ENCODE measurements at places on chromosomes 5 and 9. TPM values are rescaled to one million over a fixed set of nuclear protein-coding genes. Genes with fewer than 3 reads are reported as not detected.

Gene PCDHA13
- total RNA-seq = 0.39 TPM

Gene NR5A1
- total RNA-seq = not detected

Gene NMUR2
- not detected for total RNA-seq

Gene GGTA1
- total RNA-seq = 11.6 TPM

Gene PTGDS
- total RNA-seq = 2,426 TPM

DNA sequence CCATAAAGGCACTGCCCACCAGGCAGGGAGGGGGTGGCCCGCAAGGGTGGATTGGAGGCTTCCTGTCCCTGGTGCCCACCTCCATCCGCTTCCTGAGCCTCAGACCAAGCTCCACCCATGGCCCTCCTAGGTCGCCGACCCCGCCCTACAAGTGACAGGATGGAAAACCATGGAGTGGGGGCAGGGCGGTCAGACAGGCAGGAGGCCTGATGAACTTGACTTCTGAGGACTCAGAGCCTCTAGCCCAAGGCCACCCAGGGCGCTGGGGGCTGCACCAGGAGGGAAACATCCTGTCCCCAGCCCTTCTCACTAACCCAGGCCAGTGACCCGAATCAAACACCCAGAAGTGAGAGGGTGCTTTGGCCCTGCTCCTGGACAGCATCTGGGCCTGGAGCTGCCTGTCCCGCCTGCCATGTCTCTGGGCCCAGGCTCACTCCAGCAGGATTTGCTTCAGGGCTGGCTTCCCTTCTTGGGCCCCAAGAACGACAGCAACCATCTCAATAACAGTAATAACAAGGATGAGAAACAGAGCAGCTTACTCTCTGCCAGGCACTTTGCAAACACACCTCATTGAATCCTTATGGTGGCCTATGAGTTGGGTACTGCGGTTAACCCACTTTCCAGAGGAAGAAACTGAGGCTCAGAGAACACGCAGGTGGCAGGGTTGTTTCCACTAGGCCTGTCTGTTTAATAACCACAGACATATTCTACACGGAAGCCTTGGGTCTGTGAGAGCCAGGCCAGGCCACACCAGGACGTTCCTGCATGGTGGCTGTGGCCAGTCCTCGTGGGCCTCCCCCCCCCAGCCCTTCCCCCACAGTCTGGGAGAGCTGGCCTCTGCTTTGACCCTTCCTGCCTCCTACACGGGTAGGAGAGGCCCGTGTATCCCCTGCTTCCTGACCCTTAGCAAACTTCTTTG lies 4.4 kb upstream of the ST6GALNAC6 start:
- DNase-seq = peak; percentile 90

DNA sequence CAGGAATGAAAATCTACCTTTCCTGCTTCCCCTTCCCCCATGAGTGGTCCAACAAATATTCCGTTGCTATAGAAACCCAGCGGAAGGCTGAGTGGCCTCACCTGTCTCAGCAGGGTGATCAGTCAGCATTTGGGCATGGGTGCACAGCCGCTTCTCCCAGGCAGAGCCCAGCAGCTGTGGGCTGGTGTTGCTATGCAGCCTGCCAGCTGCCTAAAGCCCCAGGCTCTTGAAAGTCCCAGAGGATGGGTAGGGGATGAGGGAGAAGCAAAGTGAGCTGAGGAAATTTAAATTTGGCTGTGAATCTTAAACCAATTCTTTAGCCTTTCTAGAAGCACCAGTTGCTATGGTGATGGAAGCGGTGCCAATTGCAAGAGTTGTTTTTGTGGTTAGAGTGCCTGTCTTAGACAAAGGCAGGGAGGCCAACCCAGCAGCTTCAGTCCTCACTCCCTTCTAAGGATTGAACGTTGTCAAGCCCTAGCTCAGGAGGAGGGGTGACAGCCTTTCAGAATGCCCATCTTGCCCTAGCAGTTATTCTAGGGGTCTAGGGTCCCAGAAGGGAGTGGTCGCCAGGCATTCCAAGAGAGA lies 151.5 kb upstream of the PITX1 start:
- DNase-seq = peak; percentile 43

DNA sequence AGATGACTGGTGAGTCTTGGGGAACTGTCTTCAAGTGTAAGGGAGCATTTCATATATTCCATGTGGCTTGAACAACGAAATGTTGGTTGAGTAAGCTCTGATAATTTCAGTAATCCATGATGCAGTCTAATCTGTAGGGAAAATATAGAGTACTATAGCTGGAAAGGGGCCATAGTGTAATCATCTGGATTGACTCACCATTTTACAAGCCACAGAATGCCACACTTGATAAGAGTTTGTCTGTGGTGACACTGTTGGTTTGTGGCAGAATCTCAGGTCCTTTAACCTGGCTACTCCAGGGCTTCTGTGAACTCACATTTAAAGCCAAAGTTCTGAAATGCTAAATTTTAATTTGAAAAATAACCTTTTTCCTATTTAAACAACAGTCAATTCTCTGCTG lies 16.3 kb upstream of the MAML1 start:
- no peak for DNase-seq

GRCh38 chr5:93054424-93055163 lies 526.4 kb downstream of the NR2F1-AS1 start:
- no peak for DNase-seq

DNA sequence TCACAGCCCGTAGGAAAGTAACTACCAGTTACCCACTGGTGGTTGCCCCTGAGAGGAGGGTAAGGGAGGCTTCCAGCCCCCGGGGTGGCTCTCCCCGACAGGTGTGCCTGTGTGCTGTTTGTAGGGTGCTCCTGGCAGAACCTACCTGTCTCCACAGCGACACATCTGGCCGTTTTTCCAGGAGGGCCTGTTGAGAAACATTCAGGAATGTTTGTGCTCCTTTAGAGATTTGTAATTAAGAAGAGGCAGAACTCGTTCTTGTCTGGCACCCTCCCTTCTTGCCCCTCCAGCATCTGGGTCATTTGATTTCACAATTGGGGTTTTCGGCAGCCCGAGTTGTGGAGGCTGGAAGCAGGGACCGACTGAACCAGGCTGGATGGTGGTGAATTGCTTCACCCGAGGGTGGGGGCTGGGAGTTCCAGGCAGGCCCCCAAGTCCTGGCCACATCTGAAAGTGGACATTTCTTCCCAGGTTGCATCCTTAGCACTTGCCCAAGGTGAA lies 74.2 kb downstream of the WWC1 start:
- DNase-seq = no peak

GRCh38 chr5:92991581-92992067 lies 589.4 kb downstream of the NR2F1-AS1 start:
- DNase-seq = no peak

GRCh38 chr5:82674671-82675070 lies 396.5 kb upstream of the RPS23 start:
- DNase-seq = no peak

GRCh38 chr5:36751886-36752285 lies 124.7 kb upstream of the NIPBL start:
- DNase-seq = no peak

GRCh38 chr5:16430349-16431089 lies 35.1 kb downstream of the ZNF622 start:
- no peak for DNase-seq

DNA sequence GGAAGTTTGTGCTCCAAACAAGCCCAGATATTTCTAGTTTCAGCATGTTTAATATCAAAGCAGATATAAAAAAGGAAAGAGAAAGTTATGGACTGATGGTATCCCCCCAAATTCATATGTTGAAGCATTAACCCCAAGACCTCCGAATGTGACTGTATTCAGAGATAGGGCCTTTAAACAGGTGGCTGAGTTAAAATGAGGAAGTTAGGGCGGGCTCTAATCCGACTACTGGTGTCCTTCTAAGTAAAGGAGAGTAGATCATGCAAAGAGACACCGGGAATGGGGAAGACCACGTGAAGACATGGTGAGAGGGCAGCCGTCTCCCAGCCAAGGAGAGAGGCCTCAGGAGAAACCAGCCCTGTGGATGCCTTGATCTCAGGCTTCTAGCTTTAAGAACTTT lies 324.1 kb upstream of the KIF2A start:
- no peak for DNase-seq

GRCh38 chr5:45038366-45038987 lies 229.7 kb downstream of the MRPS30 start:
- no peak for DNase-seq

GRCh38 chr5:176810081-176810597 lies at the start of gene UNC5A:
UNC5A (plus strand) TSS chr5:176810559; CDS start chr5:176810751, 192 bp downstream.
- DNase-seq = no peak

- no peak for DNase-seq
Measured at GRCh38 chr9:126470241-126470993, 143.3 kb upstream of the LMX1B start.

- no peak for DNase-seq
Measured at GRCh38 chr5:58149746-58150145, 310.1 kb downstream of the PLK2 start.

- DNase-seq = no peak
Measured at GRCh38 chr5:37921452-37921851, 81.6 kb upstream of the GDNF start.

Measured in right atrium auricular region (tissue), 2 donors.